ENCODE measurements at places on chromosomes 2 and 18.

- no peak for DNase-seq
These were observed 7.7 kb downstream of the GBX2 start for GRCh38 chr2:236160366-236161081.

- no peak for DNase-seq
These were observed 97.6 kb downstream of the MAPRE2 start for GRCh38 chr18:35138773-35139172.

GRCh38 chr2:69559442-69560146 is 83.9 kb downstream of the AAK1 start:
- no peak for DNase-seq

- no peak for DNase-seq
These were observed 52.4 kb upstream of the SIX3 start for GRCh38 chr2:44889096-44889495.

GRCh38 chr2:192546565-192546964 is 351.8 kb upstream of the TMEFF2 start:
- DNase-seq = no peak

DNA sequence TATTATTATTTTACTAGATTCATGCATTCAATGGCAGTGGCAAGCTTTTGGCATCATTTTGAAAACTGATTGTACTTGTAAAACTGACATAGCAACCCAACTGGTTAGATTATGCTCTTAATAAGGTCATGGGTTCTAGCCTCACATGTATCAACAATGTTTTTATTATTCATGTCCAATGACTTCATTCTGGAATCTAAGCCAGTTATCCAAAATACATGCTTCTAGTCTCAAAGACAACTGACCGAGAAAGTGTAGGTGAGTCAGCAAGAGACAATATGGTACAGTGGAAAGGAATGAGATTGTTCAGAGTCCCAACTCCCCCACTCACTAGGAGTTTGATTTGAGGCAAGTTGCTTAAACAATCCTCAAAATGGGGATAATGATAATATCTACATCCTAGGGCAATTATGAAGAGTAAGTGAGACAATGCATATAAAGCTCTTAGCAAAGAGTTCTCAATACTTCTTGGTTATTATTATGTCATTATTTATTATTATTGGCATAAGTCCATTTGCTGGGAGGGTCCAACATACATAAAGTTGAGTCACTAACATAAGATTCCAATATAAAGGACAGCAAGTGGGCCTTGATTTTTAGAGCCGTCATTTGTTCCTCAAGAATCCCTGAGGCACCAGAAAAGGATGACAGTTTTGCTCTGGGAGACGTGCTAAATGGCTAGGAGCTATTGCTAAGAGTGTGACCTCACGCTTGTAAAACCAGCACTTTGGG is 99.4 kb downstream of the NEB start:
- DNase-seq = no peak

DNA sequence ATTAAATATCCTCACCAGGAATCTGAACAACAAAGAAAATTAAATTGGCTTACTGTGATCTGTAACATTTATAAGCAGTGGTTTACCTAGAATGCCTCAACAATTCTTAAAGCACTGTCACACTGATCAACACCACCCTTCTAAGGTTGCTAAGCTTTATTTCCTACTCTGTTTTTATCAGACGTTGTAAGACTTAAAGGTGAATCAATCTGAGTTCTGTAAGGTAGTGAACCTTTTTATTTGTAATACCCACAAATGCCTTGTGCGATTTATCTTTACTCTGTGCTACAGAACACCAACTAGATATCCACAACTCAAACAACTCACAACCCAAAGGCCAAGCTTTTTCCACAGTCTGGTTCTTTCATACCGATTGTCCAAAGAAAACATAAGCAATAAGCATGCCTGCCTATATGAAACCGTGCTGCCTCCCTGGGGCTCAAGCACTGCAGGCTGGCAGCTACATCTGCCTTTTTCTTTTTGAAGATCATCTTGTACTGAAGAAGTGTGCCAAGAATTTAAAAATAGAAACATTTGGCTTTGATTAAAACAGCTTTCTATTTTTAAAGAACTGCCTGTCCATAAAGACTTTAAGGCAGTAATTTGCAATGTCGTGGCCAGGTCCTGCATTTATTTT is 490.7 kb downstream of the NUP35 start:
- no peak for DNase-seq

DNA sequence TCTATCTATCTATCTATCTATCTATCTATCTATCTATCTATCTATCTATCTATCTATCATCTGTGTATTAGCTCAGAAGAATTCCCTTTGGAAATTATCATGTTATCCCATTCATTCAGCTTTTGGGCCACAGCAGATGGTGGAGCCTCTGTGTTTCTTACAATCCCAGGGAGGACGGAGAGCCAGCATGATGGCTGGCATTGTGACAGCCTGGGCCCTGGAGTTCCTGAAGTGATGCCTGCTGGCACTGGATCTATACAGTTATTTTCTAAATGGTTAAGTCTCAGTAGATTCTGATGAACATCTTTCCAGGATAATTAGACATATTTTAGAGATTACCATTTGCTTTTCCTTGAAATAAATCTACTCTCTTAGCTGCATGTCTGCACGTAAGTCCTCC is 385.4 kb upstream of the NXPH2 start:
- no peak for DNase-seq

DNA sequence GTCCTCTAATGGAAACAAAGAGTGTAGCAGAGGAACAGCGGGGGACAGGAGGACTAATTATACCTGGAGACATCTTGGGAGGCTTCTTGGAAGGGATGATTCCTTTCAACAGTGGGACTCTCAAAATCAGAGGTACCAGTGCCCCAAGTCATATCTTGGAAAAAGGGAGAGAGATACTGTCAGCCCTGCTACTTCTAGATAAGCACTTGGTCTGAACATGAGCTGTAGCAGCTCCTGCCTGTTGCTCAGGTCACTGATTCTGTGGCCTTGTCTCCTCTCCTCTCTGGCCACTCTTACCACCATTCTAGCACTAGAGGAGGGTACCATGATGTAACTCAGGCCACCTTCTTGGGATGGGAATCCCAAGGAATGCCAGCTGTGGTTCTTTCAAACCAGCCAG is 54.5 kb downstream of the MFSD6 start:
- no peak for DNase-seq

- DNase-seq = no peak
These were observed 22.2 kb downstream of the XRCC5 start for GRCh38 chr2:216131175-216131926.

GRCh38 chr2:151102226-151102625 is 159.4 kb downstream of the RBM43 start:
- no peak for DNase-seq

DNA sequence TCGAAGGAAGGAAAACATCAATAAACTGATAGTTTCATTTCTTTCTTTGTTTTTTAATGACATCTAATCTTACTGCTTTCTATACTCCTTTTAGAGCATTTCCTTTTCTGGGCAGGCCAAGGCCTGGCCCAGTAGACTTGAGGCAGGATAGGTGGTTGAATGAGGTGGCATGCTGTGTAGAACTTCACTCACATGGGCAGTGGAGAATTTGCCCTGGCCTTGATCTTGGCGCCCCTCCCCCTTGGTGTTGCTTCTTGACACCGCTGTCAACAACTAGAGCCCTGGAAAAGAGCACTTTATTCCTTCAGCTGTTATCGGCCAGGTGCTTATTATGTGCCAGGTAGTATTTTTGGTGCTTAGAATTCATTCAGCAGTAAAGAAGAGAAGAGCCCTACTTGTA is 37.4 kb downstream of the XRCC5 start:
- DNase-seq = no peak

DNA sequence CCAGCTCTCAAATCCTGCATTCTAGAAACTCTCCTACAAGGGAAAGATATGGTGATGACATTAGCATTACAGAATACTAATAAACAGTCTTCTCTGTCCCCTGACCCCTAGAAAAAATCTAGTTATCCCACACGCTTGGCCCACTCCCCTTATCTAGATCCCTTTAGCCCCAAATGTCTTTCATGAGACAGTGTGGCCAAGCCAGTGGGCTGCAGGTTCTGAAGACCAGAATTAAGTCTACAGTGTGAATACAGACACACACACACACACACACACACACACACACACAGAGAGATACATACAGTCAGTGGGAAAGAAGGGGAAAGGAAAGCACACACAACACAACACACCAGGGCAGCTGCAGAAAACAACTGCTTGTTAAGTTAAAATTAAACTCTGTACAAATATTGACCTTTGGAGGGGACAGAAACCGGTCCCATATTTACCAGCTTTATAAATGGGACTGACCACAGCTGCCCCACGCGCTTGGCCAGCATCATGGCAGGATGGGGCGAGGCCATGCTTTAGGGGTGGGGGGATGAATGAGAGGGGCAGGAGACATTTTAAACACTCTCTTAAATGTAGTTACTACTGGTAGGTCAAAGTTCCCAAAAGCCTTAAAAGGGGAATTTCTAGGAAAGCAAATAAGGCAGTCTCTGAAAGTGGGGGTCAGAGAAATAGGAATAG is 49.1 kb downstream of the NHEJ1 start:
- DNase-seq = no peak

All from stimulated activated CD8-positive, alpha-beta memory T cell treated with anti-CD3 and anti-CD28 coated beads, Interleukin-2, amount 100 ng/mL, for 48 hours (primary cell).